ENCODE measurements at places on chromosomes 16 and 17.

DNA sequence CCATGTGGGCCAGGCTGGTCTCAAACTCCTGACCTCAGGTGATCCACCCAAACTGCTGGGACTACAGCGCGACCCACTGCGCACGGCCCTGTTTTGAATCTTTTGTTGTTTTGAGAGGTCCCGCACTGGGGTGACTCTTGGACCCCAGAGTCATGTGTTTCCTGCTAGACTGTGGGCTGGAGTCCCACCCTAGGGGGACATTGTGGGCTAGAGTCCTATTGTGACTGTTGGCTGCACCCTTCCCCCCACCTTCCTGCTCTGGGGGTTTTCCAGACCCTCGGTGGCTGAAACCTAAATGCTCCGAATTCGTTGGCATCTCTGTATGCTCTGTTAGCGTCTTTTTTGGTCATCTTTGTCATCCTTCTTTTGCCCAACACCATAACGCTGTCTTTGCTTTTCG lies 16.0 kb downstream of the NUPR1 start:
- no peak for DNase-seq

DNA sequence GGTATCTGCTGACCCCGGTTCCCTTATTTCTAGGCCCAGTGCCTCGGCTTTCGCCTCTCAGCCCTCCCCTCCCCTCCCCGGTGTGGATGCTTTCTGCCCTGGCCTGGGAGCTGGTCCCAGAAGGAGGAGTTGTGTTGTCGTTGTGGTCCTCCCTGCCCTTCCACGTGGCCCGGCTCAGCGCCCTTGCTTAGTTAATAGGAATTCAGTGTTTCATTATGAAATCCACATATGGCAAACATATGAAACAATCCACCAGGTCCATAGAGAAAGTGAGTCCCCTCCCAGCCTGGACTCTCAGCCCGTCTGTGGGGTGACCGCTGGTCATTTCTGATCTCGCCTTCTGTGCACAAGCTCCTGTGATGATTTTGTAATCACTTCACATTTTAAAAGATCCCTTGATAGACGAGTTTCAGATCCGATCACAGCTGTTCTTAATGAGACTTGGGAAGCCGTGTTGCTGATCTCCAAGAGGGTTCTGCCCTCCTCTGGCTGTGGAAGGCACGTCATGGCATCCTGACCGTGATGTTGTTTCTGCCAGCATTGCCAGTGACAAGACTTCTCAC lies 112.1 kb downstream of the BANP start:
- DNase-seq, result peak; percentile 85

- DNase-seq, result no peak
Observed at GRCh38 chr17:82299452-82299851, 18.0 kb downstream of the CD7 start.

DNA sequence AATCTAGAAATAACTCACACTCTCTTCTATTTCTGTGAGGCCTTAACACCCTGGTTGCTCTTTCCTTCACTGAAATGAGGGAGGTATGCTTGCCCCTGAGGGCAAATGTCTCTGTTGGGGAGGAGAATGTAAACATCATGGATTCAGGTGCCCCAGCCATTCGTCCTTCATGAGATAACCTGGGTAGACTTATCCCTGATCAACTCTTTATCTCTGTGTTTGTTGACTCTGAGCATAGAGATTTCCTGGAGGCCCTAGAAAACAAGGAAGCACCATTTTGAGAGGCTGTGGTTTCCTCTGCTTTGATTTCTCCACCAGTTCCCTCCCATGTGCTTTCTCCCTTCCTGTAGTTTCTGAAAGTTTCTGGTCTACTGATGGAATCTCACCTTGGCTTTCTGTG lies 77.3 kb downstream of the PHKB start:
- no peak for DNase-seq

DNA sequence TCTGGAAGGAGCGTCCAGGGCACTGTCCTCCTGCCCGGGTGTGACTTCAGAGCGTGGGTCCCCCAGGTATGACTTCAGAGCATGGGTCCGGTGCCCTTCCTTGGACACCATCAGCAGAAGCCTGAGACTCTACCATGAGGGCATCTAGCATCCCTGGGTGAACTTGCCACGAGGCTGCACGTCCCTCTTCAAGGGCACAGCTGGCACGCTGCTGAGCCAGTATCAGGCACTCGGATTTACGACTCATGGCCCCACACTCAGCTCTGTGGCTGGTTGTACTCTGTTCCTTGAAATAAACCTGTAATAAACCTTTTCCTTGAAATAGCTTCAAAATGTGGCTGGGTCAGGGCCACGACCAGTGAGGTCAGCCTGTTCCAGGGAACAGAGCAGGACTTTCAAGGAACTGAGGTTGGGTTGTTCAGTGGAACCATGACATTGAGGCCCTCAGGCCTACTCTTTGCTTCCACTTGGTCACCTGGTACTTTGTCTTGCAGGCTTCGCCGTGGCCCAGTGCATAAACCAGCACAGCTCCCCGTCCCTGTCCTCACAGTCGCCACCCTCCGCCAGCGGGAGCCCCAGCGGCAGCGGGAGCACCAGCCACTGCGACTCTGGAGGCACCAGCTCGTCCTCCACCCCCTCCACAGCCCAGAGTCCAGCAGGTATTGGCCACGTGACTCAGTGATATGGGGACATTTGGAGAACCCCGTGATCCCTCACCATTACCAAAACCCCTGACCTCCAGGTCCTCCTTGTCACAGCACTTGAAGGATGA lies 89.9 kb downstream of the SOCS1 start:
- no peak for DNase-seq

DNA sequence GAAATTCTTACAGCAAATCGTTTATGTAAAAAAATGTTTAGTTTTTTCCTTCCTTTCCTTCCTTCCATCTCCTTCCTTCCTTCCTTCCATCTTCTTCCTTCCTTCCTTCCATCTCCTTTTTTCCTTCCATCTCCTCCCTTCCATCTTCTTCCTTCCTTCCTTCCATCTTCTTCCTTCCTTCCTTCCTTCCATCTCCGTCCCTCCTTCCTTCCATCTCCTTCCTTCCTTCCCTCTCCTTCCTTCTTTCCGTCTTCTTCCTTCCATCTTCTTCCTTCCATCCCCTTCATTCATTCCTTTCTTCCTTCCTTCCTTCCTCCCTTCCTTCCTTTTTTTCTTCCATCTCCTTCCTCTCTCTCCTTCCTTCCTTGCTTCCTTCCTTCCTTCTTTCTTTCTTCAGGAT lies 22.7 kb downstream of the MYOCD start:
- no peak for DNase-seq

- DNase-seq, result peak; percentile 22
Observed at GRCh38 chr16:4846503-4846900, 586 bp downstream of the GLYR1 start.

DNA sequence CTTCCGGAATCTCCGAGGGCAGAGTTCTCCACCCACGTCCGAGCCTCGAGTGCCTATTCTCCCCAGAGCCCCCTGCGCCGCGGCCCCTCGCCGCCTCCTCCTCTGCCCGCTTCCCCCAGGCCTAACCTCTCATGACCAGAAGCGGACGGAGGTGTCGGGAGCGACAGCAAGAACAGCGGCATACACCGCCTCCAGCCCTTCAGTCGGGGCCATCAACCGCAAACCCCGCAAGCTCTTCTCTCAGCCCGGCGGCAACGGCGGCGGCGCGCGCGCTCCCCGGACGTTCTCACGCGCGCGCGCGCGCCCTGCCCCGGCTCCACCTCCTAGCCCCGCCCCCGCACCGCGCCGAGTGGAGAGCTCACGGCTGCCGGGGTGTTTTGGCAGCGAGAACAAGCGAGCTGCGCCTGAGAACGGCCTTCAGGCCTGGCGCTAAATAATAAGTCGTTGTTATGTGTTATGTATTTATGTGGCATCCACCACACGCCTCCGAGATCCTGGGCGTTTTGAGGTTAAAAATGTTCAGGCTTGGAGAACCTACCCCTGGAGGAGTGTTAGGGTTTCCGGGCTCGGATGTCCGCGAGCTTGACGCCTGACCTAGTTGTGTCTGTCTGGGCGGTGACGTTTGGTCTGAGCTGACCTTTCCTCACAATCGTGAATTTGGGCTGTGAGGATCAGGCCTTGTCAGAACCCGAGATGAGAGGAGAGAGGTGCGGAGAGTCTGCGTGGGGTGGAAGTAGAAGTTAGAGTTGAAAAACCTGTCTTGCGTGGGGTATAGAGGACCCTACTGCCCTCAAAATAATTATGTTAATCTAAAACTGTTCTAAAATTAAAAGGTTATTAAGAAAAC lies at the start of gene RNFT1:
RNFT1 (minus strand) TSS at position 259 of the 847 bp plus-strand sequence; CDS start at position 182, 77 bp downstream.
- DNase-seq, result peak; percentile 82

DNA sequence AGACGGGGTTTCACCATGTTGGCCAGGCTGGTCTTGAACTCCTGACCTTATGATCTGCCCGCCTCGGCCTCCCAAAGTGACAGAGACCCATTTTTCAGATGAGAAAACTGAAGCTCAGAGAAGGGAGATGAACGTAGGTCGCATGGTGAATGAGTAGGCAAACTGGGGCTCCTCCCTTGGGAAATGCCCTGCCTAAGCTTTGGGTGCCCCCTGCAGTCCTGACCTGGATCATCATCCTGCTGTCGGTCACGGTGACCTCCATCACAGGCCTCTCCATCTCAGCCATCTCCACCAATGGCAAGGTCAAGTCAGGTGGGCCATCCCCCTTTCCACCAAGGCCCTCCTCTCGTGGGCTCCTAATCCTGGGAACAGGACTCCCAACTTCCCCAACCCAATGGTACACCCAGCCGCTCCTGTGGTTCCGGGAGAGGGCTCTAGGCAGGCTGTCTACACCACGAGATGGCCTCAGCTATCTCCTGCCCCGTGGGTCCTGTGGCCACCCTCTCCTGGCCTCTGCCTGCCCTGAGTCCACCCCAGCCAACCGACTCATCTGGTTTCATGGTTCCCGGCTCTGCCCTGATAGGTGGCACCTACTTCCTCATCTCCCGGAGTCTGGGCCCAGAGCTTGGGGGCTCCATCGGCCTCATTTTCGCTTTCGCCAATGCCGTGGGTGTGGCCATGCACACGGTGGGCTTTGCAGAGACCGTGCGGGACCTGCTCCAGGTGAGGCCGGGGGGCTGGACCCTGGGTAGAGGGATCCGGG lies 4.7 kb downstream of the SLC12A3 start:
- no peak for DNase-seq

DNA sequence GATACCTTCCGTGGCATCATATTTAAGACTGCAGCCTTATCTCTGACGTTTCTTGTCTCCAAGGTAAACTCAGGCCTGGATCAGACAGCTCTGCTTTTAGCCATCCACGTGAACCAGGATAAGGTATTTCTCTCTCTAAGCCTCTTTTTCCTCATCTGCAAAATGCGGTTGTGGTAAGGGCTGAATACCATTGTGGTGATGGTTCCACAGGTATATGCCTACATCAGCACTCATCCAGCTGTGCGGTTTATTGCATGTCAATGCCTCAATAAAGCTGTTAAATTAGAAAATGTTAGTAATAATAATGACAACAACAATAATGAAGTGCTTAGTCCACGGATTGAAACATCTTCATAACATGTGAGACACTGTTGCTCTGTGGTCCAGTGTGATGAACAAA lies 104.4 kb downstream of the GRIN2A start:
- no peak for DNase-seq

- DNase-seq, result no peak
Observed at GRCh38 chr17:66964930-66965800, 658 bp downstream of the CACNG4 start.

GRCh38 chr17:39092692-39093230 lies 58.7 kb downstream of the PLXDC1 start:
- DNase-seq, result no peak

DNA sequence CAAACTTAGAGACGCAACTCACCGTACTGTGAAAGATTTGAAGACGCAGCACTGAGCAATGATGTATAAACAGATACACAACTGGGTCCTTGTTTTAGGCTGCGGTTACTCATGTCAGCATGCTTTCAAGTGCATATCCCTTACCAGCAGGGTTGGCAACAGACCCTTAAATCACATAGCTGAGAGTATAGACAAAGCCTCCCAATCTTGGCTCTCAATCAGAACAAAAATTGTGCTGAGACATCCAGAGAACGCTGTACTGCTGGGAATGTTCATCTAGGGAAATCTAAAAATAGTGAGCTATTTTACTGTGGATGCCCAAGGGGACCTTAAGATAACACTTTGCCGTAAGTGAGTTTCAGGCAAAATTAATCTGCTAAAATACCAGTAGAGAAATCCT lies 84.4 kb upstream of the NUDT7 start:
- peak; percentile 31 for DNase-seq

DNA sequence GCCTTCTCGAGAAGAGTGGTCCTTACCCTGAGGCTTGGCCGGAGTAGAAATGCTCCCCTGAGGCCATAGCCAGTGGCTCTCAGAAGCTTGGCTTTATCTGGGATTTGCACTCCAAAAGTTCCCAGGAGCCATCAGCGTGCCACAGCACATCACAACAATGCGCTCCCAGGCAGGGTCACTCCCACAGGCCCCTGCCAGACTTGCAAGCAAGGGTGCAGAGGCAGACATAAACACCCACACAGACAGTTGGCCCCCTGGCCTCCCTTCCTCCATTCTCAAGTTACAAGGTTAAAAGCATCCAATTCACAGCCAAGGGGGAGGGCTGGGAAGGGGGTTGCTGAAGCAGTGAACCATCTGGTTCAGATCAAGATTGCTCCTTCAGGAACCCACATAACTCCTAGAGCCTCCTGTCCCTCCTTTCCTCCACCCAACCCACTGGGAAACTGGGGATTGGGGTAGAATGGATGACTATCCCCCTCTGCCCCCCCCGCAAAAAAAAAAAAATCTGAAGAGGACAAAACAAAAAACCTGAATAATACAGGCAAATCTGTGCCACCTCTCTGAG lies 1.8 kb downstream of the ST3GAL2 start:
- DNase-seq, result peak; percentile 96

Data from fibroblast of skin of right quadriceps (primary cell).